ENCODE measurements at places on chromosomes 5 and 9.

DNA sequence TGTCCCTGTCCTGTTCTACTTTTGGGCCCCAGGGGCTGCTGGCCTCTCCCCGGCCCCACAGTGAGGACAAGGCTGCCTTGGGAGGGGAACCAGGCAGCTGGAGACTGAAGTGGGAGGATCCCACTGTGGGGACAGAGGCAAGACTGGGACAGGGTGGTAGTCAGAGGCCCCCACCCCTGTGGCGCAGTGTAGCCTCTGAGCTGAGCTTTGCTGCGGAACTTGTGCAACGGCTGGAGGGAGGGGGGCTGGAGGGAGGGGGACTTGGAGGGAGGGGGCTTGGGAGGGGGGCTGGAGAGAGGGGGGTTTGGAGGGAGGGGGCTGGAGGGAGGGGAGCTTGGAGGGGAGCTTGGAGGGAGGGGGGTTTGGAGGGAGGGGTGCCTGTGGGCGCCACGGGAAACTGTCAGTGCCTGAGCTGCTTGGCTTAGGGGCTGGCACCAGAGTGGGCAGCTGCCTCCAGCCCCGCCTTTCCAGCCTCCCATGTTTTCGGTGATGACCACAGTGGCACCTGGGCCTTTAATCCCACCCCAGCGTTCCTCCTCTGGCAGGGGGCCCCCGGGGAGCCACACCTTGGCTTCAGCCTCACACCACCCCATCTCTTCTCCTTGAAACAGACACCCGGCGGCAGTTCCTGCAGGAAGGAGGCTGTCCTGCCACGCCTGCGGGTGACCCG, 2.3 kb upstream of the FUT7 start:
- H3K4me1 ChIP-seq = peaks cover 57% of the 10 kb centered on the region
- H3K27ac ChIP-seq = peak overlapping the region; percentile 89
- no peaks in the 10 kb centered on the region for H3K27me3 ChIP-seq
- DNase-seq = no peak

GRCh38 chr5:169686137-169686536, 49.1 kb downstream of the DOCK2 start:
- no peaks in the 10 kb centered on the region for H3K27me3 ChIP-seq
- peak overlapping the region; percentile 64 for H3K27ac ChIP-seq
- no peak overlapping the region for H3K4me3 ChIP-seq
- peaks cover 84% of the 10 kb centered on the region for H3K36me3 ChIP-seq
- peaks cover 3% of the 10 kb centered on the region for H3K4me1 ChIP-seq

- DNase-seq = no peak
- H3K27me3 ChIP-seq = no peaks in the 10 kb centered on the region
- no peak overlapping the region for H3K4me3 ChIP-seq
- H3K27ac ChIP-seq = no peak overlapping the region
- no peaks in the 10 kb centered on the region for H3K36me3 ChIP-seq
- H3K4me1 ChIP-seq = no peaks in the 10 kb centered on the region
These were observed 421.7 kb downstream of the CDH12 start for GRCh38 chr5:22431406-22431805.

GRCh38 chr5:132800545-132800944, 12.6 kb upstream of the SOWAHA start:
- no peak overlapping the region for H3K4me3 ChIP-seq
- H3K4me1 ChIP-seq = no peaks in the 10 kb centered on the region
- no peaks in the 10 kb centered on the region for H3K36me3 ChIP-seq
- peaks cover 62% of the 10 kb centered on the region for H3K27me3 ChIP-seq

DNA sequence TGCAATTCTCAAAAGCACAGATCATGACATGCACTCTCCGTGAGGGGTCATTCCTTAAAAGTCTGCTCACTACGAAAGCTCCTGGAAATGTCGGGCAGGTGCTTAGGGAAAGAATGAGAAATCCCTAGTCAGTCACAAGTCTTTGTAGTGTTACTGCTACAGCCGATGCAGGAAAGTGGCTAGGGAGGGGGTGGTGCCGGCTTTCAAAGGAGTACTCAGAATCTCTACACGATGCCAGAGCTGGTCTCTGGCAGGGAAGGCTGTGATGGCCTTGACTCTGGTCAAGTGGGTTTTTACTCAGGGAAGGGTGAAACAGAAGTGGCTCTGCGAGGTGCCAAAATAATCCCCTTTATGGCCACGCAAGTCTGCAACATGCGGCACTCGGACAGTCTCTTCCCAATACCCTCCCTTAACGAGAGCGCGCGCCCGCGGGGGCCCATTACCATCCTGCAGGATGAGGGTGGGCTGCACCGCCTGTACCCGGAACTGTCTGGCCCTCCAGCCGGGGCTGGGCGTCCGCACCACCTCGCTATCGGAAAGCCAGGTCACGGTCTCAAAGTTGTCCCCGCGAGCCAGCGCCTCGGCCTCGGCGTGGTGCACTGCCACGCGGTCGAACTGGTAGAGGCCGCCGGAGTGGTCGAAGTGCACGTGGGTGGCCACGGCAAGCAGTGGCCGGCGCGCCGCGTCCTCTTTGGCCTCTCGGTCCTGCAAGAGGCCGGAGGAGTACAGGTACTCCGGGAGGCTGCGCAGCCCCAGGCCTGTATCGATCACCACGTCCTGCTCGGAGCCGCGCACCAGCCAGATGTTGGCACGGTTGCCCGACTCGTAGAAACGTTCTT, 956 bp downstream of the MBLAC2 start:
- no peaks in the 10 kb centered on the region for H3K27me3 ChIP-seq
- H3K4me1 ChIP-seq = peaks cover 29% of the 10 kb centered on the region
- peak overlapping the region; percentile 89 for H3K4me3 ChIP-seq
- peak overlapping the region; percentile 92 for H3K27ac ChIP-seq

GRCh38 chr5:159975462-159976019, 33.4 kb upstream of the TTC1 start:
- no peak for DNase-seq
- no peaks in the 10 kb centered on the region for H3K36me3 ChIP-seq
- H3K4me3 ChIP-seq = no peak overlapping the region
- H3K4me1 ChIP-seq = peaks cover 9% of the 10 kb centered on the region
- peaks cover 47% of the 10 kb centered on the region for H3K27me3 ChIP-seq

- no peaks in the 10 kb centered on the region for H3K36me3 ChIP-seq
- no peak overlapping the region for H3K4me3 ChIP-seq
- no peaks in the 10 kb centered on the region for H3K27me3 ChIP-seq
- H3K27ac ChIP-seq = no peak overlapping the region
- no peak for DNase-seq
These were observed 711.0 kb upstream of the CTNND2 start for GRCh38 chr5:12615141-12615820.

DNA sequence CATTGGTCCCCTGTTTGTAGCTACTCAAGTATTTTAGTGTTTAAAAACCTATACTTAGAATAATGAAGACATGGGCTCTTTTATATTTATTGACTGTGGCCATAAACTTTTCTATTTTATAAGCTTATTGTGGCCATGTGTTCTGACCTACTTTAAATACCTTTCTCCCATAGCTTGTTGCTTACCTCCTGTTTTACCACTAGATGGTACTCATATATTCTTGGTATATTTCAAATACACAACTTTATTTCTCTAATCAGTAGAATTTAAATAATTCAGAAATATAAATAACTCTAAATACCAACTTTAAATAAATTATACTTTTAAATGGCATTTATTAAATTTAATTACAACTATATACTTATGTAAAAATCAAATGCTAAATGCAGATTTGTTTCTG, 498.0 kb downstream of the PRDM9 start:
- H3K4me3 ChIP-seq = no peak overlapping the region
- H3K36me3 ChIP-seq = no peaks in the 10 kb centered on the region
- no peak overlapping the region for H3K27ac ChIP-seq
- no peaks in the 10 kb centered on the region for H3K27me3 ChIP-seq
- H3K4me1 ChIP-seq = no peaks in the 10 kb centered on the region

- H3K27me3 ChIP-seq = no peaks in the 10 kb centered on the region
- no peak for DNase-seq
- H3K4me1 ChIP-seq = no peaks in the 10 kb centered on the region
- no peaks in the 10 kb centered on the region for H3K36me3 ChIP-seq
These were observed 265.0 kb upstream of the IRX4 start for GRCh38 chr5:2147504-2148311.

DNA sequence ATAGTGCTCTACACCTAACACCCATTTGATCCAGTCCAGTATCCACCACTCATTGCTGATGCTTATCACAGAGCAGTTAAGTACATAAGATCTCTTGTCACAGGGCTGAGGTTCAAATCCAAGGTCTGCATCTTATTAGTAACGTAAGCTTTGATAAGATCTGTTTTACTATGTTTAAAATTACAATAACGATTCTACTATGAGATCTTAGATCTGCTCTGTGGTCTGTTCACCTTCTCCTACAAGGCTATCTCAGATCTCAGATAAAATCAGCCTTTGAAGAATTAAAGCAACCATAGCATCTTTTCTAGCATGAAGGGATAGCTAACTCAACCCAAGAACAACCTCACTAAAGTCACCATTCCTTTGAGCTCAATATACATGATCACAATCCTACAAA, 431.0 kb upstream of the RORB start:
- H3K36me3 ChIP-seq = no peaks in the 10 kb centered on the region
- H3K27ac ChIP-seq = no peak overlapping the region
- no peak overlapping the region for H3K4me3 ChIP-seq
- H3K27me3 ChIP-seq = no peaks in the 10 kb centered on the region
- H3K4me1 ChIP-seq = no peaks in the 10 kb centered on the region
- no peak for DNase-seq

- DNase-seq = no peak
- no peak overlapping the region for H3K4me3 ChIP-seq
- H3K4me1 ChIP-seq = no peaks in the 10 kb centered on the region
- H3K36me3 ChIP-seq = no peaks in the 10 kb centered on the region
- H3K27ac ChIP-seq = no peak overlapping the region
- H3K27me3 ChIP-seq = no peaks in the 10 kb centered on the region
These were observed 730.4 kb upstream of the MEF2C start for GRCh38 chr5:89613222-89613956.

All from activated CD8-positive, alpha-beta T cell treated with anti-CD3 and anti-CD28 coated beads, Interleukin-2, amount 10 ng/mL, durations not matched to agents 7 days and 5 days (primary cell).